ENCODE measurements at places on chromosomes 7 and 10. TPM values are rescaled to one million over a fixed set of nuclear protein-coding genes. Genes with fewer than 3 reads are reported as not detected.

DNA sequence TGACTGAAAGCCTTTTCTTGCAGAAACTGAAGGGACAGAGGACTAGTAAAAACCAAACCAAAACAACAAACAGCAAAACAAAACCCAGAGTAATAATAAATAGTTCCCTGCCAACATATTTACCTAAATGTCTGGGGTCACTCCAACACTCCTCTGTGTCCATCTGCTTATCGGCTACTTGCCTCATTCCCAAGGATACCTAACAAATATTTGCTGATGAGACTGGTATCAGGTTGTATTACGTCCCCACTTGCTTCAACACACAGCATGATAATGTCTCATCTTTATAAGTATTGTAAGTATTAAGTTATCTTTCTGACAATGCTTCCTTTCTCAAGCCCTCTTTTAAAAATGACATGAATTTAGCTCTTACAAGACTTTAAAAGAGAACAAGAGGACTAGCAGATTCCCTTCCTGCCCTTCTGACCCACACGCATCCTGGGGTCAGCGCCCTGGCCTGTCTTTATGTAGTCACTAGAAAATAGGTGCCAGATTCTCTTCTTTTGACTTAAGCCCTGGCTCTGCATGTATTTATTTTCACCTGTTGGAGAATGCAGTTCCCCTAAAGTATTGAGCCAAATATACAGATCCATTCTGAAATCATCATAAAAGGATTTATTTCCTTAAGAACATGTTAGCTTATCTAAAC, 110.2 kb downstream of the SEM1 start:
- DNase-seq, result no peak

DNA sequence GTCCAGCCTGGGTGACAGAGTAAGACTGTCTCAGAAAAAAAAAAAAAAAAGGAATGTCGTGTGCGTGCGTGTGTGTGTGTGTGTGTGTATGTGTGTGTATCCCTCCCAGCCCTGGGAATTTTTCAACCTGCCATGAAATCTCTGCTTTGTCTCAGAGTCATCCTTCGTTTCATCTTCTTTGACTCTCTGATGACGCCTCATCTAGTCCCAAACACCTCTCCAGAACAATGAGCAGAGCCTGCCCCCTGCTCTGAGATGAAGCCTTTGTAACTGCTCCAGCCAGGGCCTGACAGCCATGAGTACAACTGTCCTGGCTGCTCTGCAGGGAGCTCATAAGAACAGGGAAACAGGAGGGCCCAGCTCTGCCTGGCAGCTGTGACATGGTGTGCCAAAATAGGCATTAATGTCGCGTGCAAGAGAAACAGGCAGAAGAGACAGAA, 149.5 kb downstream of the FAM107B start:
- DNase-seq, result no peak

- DNase-seq, result no peak
Measured at GRCh38 chr10:70666960-70667798, 5.1 kb upstream of the ADAMTS14 start.

- no peak for DNase-seq
Measured at GRCh38 chr10:71473671-71474599, 77.2 kb downstream of the CDH23 start.

DNA sequence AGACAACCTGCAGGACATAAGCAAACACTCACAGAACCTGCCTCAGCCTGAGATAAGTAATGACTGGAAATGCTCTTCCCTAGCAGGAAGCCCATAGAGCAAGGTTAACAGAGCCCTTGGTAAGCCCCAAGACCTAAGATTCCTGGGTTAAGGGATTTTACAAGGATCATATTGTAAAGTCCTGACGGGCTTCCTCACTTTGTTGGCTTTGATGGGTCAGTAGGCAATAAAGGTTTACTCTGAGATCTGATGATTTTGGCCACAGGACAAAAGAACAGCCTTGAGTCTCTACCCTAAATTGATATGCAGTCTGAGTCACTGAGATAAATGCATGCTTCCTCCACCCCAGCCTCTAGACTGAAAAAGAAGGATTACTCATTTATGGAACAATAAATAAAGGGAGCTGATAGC, 270.8 kb downstream of the HTR7 start:
- DNase-seq, result no peak

DNA sequence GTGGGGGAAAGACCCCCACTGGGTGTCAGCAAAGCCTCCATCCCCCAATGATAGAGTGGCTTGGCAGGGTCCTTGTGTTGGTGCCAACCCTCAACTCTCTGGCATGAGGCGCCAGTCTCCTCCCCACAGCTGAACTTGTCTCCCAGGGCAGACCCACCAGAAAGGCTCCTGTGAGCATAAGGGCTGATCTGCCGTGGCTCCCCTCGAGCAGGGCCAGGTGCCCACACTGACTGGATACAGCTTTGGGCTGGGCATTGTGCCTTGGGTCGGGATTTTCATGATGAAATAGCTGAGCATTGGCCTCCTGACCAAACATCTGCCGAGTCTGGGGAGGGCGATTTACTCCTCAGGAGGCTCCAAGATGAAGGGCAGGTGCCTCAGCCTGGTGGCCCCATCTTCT, 68.1 kb upstream of the NPTX2 start:
- no peak for DNase-seq

- DNase-seq, result no peak
Measured at GRCh38 chr10:106301146-106301545, 863.4 kb downstream of the SORCS1 start.

- DNase-seq, result no peak
Measured at GRCh38 chr10:44909910-44910309, 1.2 kb upstream of the TMEM72 start.

DNA sequence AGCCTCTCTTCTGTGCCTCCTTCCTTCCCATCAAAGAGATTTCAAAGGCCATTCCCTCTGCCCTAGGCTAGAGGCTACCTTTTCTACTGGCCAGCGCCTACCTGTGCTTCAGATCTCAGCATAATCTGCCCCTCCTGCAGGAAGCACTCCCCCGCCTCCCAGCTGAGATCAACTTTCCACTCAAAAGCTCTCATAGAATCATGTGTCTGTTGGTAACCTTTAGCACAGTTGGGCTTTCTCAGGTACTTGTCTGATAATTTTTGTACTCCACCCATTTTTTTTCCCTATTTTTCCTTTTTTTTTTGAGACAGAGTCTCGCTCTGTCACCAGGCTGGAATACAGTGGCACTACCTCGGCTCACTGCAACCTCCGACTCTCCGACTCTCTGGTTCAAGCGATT, 231.0 kb upstream of the PRSS58 start:
- no peak for DNase-seq

- DNase-seq, result peak; percentile 36
Measured at GRCh38 chr10:88880282-88881076, 434 bp downstream of the STAMBPL1 start.

- DNase-seq, result no peak
Measured at GRCh38 chr7:84248267-84248666, 53.7 kb upstream of the SEMA3A start.

DNA sequence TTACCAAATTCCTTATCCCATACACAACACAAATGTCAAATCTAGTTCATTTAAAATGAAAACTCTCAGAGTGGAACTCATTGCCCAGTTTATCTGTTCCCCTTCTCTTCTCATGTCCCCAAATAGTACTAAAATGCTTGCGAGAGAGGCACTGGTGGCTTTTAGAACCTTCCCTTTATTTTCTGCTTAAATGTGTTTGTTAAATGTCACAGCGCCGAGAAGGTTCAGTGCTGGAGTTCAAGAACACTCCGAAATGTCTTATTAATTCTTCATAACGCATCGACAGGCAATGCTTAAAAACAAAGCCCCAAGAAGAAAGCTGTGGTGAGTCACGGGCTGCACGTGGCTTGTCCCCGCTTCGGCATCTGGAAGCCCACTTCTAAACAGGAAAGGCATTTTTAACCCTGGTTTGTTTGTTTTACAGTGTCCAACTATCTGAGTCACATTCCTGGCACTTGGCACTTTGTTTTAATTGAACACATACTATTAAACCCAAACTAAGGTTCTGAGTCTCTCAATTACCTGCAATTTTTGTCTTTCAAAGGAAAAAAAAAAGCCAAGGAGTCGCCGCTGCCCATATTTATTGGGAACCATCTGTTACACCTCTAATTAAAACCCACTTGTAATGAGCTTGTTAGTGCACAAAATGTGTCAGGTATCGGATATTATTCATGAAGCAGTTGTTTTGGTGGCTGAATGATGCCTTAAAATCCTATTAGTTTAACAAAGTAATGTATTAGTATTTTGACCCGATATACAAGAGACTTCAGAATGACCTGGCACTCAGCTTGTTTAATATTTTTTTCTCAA, 49.9 kb upstream of the MGMT start:
- DNase-seq, result no peak

- DNase-seq, result no peak
Measured at GRCh38 chr10:8312781-8313180, 258.3 kb downstream of the GATA3 start.

GRCh38 chr10:112059220-112059619, 124.3 kb downstream of the GPAM start:
- DNase-seq, result no peak

DNA sequence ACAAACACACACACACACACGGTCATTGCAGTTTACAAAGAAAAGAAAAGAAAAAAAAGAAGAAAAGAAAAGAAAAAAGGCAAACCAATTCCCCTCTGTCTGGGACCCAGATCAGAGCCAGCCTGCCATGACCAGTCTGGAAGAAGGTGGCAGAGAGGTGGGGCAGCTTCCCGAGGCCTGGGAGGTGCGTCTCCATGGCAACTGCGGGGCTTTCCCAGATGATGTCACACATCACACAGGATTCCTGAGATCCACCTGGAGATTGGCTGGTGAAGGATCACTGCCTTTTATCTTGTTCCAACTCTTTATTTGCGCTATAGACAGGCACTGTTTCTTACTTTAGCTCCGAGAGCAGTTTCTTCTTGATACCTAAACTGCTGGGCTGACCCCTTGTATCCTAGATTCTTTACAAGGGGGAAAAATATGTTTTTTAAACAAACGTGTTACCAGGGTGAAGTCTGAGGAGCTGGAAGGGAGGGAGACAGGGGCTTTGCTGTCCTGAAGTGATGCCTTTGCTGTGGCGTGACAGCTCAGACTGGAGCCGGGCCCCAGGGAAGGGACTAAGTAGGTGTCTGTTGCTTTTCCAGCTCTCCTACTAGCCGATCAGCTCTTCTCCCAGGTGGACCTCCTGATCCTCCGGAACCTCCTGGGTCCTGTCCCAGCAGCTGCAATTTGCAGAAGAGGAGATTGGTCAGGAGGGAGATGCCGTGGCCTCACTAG, 298.5 kb downstream of the KLF6 start:
- no peak for DNase-seq

DNA sequence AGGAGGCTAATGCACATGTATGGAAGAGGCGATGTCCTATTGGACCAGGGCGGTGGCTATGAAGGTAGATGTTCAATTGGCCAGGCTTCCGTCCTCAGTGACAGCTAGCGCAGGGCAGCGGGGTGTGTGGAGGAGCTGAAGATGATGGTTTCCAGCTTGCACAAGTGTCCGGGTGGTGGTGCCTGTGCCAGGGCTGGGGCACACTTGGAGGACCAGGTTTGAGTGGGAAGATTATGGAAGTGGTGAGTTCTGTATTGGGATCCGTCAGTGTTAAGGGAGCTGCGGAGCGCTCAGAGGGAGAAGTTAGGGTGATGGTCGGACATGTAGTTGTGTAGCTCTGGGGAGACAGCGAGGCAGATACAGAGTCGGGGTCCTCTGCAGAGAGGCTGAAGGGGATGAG, 8.5 kb upstream of the TBL2 start:
- DNase-seq, result no peak

GRCh38 chr10:22704942-22705341, 9.4 kb downstream of the PIP4K2A start:
- DNase-seq, result no peak

- DNase-seq, result no peak
Measured at GRCh38 chr10:72186258-72186981, 29.4 kb upstream of the ANAPC16 start.

DNA sequence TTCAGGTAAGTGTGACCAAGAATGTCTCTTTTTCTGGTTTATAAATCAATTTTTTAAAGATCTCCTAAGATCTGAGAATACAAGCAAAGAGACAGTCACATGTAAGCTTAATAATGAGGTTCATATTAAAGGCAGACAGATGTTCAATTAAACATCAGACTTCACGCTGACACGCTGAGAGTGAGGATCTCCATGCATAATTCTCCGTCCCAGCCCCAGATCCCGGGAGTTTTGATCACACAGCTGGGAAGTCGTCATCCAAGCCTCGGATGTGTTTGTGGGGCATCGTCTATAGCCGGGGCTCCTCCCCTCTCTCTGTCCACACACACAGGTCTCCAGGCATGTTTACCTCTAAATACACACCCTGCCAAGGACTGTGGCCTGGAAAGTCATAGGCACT, 223.2 kb downstream of the PTPRN2 start:
- DNase-seq, result no peak

DNA sequence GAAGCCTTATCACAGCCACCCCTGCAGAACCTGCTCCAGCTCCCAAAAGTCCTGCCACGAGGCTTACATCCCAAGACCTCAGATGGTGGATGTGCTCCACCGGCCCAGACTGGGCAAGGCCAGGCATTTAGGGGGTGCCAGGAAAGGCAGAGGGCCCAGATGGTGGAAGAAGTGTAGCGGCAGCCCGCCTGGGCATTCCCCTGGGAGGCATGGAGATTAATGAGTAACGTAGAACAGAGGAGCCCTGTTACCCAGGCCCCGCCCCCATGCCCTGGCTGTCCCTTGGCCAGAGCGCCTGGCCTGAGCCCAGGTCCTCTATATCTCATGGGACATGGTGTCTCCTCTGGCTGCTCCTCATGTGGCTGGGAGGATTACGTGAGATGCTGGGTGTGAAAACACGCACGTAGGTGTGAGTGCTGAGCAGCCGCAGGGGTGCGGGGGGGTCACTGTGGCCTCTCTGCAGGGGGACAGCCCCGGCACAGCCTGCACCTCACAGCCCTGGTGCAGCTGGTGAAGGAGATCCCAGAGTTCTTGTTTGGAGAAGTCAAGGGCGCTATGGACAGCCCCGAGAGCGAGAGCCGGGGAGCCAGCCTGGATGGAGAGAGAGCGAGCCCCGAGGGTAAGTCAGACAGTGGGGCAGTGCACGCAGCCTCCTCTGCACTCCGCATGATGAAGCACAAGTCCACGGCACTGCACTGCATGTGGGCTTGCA, 52.9 kb downstream of the ZNF467 start:
- DNase-seq, result no peak

- DNase-seq, result no peak
Measured at GRCh38 chr10:111037858-111038257, 39.0 kb upstream of the ADRA2A start.

GRCh38 chr10:64112701-64113355, 591.6 kb downstream of the REEP3 start:
- no peak for DNase-seq

Gene ABCB4
- polyA plus RNA-seq, result 0.53 TPM

Gene CC2D2B
- polyA plus RNA-seq, result 0.75 TPM

Gene PURB
- polyA plus RNA-seq, result 13.3 TPM

Gene FAM25A
- polyA plus RNA-seq, result not detected

Gene MRLN
- not detected for polyA plus RNA-seq

Gene TSPAN13
- polyA plus RNA-seq, result 38.5 TPM

Gene FEZF1
- not detected for polyA plus RNA-seq

Gene SEMA3C
- 62.3 TPM for polyA plus RNA-seq

Gene ECHDC3
- 28.1 TPM for polyA plus RNA-seq

Gene TYW1B
- 2.6 TPM for polyA plus RNA-seq

Gene CYP2C9
- polyA plus RNA-seq, result 0.61 TPM
